ENCODE measurements at places on chromosomes 6 and 20. TPM values are rescaled to one million over a fixed set of nuclear protein-coding genes. Genes with fewer than 3 reads are reported as not detected.

DNA sequence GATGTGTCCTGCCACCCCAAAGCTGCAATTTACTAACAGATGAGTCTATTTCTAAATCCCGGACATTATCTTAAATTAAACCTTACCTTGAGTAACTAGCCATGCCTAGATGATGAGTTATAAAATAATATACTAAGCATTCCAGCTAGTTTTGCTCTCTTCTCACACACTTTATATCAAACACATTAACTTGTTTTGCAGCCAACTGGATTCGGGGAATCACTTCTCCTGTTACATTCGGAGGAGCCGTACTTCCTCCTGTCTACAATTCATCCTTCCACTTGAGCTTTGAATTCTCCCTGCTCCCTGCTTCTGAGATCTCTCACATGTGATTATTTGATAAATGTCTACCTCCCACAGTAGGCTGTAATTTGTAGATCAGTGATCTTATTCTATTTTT, 420.1 kb downstream of the GJA1 start:
- no peaks in the 10 kb centered on the region for H3K36me3 ChIP-seq
- no peak for DNase-seq
- no peak overlapping the region for H3K27ac ChIP-seq
- H3K4me1 ChIP-seq = no peaks in the 10 kb centered on the region

The ZBTB12 gene
- total RNA-seq = 1.0 TPM

- no peaks in the 10 kb centered on the region for H3K27me3 ChIP-seq
- peaks cover 18% of the 10 kb centered on the region for H3K36me3 ChIP-seq
- no peak overlapping the region for H3K4me3 ChIP-seq
- peaks cover 4% of the 10 kb centered on the region for H3K4me1 ChIP-seq
- no peak for DNase-seq
Measured at GRCh38 chr6:144469144-144469575, 184.0 kb downstream of the UTRN start.

The MOXD1 gene
- total RNA-seq = 24.4 TPM

DNA sequence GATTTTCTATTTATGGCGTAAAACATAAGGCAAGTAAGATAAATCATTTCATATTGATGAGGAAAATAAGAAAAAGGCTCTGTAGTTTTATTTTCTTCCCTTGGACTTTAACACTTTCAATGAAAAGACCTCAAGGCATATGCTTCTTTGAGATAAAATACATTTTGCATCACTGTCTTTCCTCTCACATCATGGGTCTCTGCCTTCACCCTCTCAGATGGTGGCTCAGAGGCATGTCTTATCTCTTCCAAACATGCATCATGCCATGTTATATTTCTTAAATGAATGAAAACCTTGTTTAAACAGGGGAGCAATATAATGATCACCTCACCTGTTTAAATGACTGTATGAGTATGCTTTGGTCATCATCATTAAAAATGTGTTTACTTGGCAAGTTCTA, 59.3 kb downstream of the PRL start:
- H3K27me3 ChIP-seq = no peaks in the 10 kb centered on the region
- no peak for DNase-seq
- H3K4me3 ChIP-seq = no peak overlapping the region
- H3K27ac ChIP-seq = no peak overlapping the region
- H3K36me3 ChIP-seq = no peaks in the 10 kb centered on the region

DNA sequence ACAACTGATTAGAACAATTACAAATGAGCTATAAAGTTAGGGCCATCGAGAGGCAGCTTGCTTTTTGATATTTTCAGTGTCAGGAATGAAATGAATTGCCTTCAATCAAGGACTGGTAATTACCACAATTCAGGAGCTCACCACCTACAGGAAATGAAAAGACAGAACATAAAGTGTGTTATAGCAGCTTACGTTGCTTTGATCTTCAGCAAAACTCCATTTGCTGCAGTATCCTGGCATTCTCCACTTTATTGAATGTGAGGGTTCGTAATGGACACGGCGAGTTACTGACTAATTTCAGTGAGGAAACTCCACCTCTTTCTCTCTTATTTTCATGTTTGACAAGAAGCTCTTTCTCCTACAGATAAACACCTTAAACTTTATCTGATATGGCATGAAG, 440.0 kb upstream of the HSF2 start:
- H3K27me3 ChIP-seq = no peaks in the 10 kb centered on the region
- H3K36me3 ChIP-seq = no peaks in the 10 kb centered on the region
- no peak overlapping the region for H3K4me3 ChIP-seq
- H3K4me1 ChIP-seq = no peaks in the 10 kb centered on the region
- no peak overlapping the region for H3K27ac ChIP-seq

DNA sequence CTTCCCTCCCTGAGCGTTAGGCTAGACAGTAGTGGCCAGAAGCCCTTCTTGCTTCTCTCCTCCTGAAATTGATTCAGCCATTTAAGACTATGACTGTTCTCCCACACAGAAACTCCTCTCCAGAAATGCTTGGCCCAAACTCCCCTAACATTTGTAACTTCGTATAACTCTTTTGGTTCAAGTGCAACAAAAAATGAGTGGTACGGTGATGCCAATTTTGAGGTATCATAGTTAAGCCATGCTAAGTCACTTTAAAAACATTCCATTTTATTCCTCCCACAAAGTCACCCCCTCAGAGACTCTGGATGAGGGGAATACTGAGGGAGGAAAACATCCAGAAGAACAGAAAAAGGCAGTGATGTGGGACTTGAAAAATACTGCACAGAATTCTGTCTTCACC, 21.1 kb upstream of the ROS1 start:
- H3K27ac ChIP-seq = no peak overlapping the region
- peaks cover 15% of the 10 kb centered on the region for H3K4me1 ChIP-seq
- no peaks in the 10 kb centered on the region for H3K36me3 ChIP-seq

- no peaks in the 10 kb centered on the region for H3K27me3 ChIP-seq
- no peaks in the 10 kb centered on the region for H3K36me3 ChIP-seq
- DNase-seq = no peak
- no peak overlapping the region for H3K27ac ChIP-seq
- H3K4me3 ChIP-seq = no peak overlapping the region
Measured at GRCh38 chr6:77837034-77837784, 184.4 kb downstream of the MEI4 start.

DNA sequence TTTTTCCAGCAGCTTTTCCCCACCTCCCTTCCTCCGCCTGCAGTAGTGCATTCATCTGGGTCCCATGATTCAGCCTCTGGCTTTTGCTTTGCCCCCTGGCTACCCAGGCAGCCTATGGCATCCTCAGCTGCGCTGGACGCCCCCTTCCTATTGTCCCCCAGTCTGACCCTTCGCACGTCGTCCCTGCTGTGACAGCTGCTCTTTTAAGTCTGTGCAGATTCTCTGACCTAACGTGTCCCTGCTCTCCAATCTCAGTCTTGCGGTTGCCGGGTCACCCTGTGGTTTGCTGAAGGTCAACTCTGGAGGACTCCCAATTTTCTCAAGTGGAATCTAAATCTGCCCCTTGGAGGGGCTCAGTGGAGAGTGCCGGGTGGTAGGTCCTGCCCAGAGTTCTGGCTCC, 294.3 kb downstream of the CDC5L start:
- no peaks in the 10 kb centered on the region for H3K4me1 ChIP-seq
- H3K27ac ChIP-seq = no peak overlapping the region
- no peaks in the 10 kb centered on the region for H3K27me3 ChIP-seq
- no peaks in the 10 kb centered on the region for H3K36me3 ChIP-seq

DNA sequence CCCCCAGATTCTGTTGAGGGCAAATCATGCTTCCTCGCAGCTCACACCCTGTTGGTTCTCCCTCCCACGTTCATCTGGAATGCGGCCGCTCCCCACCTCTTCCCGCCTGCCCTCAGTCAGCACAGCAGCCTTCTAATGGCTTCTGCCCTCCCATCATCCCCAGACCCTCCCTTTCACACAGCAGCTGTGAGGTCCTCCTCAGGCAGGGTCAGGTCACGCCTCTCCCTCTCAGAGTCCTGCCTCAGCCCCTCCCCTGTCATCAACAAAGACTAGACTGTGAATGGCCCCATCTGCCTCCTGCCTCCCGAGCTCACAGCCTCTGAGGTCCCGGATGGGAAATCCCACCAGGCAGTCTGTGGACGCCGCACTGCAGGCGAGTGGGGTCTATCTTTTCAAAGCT, 7.9 kb upstream of the BHLHE23 start:
- H3K27me3 ChIP-seq = peaks cover 3% of the 10 kb centered on the region
- no peak for DNase-seq
- no peak overlapping the region for H3K27ac ChIP-seq
- H3K36me3 ChIP-seq = no peaks in the 10 kb centered on the region
- H3K4me3 ChIP-seq = no peak overlapping the region

The CGA gene
- not detected for total RNA-seq

DNA sequence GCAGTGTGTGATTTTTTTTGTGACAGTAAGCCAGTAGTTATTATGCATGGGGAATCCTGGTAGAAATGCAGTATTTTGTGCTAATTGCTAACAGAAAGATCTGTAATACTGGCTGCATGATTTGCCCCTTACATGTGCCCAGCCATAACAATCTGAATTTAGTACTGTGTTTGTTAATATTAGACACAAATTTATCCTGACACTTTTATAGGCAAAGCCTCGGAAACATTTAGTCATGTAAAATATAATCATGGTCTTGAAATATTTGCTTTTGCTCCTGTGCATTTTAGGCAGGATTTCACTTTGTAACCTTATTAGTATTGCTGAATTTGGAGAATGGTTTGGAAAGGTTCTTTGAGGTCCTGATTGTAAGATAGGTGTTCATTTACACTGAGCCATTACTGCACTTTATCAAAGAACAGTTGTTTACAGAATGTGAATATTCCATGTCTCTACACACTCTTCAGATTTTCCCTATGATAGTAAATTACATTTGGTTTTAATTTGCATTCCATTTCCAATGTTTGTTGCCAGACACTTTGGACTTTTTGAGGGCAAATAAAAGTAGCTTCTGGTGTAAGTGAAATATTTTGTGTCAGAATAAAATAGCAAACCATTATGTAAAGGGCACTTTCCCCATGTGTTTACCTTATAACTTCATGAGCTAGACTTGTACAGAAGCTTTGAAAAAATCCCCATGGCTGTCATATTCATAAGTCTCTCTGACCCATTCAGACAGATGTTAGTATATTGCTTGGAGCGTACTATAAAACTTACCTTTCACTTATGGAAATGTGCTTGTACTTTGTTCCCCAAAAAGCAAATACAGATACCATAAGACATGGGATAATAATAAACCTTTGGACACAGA, 349.9 kb downstream of the ARHGAP18 start:
- H3K36me3 ChIP-seq = no peaks in the 10 kb centered on the region
- H3K27me3 ChIP-seq = no peaks in the 10 kb centered on the region

DNA sequence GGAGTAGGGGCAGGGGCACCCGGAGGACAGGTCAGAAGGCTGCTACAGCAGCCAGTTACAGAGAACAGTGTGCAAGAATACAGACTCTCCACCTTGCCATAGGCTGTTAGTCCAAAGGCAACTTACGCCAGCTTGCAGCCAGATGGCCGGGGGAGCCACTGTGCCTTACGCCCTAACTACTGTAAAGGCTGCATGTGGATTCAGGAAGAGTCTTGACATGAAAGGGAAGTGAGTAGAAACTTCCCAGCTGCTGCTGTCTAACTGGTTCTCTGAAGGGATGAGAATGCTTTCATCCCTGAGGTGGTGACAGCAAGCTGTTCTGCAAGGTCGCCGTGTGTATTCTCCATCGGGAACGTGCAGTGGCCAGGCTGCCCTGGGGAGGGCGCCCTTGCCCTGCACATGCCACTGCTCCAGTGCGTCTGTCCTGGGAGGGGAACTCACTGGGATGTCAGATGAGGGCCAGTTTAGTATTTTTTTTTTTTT, 46.1 kb downstream of the LYRM4 start:
- no peaks in the 10 kb centered on the region for H3K4me1 ChIP-seq
- no peaks in the 10 kb centered on the region for H3K27me3 ChIP-seq

DNA sequence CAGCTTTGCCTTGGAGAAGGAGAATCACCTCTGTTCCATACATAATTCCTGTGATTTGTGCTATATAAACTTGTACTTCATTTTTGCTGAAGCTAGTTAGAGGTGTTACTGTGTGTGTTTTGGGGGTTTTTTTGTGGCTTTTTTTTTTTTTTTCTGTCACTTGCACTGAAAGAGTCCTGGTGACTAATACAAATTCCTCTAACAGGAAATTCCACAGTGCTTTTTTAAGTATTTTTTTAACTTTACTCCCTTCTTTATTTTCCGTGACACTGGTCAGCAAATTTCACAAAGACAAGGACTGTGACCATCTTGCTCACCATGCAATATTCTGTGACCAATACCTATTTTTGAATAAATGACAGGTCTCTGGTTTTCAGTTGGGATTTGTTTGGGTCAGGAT, 110.5 kb downstream of the ISM1 start:
- H3K36me3 ChIP-seq = no peaks in the 10 kb centered on the region
- no peak overlapping the region for H3K27ac ChIP-seq
- H3K4me1 ChIP-seq = no peaks in the 10 kb centered on the region
- no peak for DNase-seq
- no peaks in the 10 kb centered on the region for H3K27me3 ChIP-seq

- no peaks in the 10 kb centered on the region for H3K27me3 ChIP-seq
- no peak overlapping the region for H3K4me3 ChIP-seq
Measured at GRCh38 chr6:102051720-102052119, 658.2 kb downstream of the GRIK2 start.

The MYLK4 gene
- total RNA-seq = 0.64 TPM

DNA sequence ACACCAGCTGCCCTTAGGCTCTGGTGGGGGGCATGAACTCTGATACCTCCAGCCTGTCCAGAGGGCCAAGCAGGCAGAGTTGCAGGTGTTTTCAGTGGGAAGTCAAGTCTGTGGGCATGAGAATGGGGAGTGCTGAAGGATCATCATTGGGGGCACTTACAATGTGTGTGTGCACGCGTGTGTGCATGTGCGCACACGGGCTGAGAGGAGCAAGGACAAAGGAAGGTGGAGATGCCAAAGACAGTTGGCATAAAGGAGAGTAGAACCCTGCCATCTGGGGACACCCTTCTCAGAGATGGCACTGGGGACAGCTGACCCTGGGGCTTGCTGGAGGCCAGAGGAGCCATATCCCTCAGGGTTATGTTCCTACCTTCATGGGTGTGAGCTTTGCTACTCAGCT, 408.4 kb upstream of the CHD6 start:
- H3K27me3 ChIP-seq = no peaks in the 10 kb centered on the region
- DNase-seq = no peak
- no peak overlapping the region for H3K4me3 ChIP-seq
- no peaks in the 10 kb centered on the region for H3K36me3 ChIP-seq

- peaks cover 7% of the 10 kb centered on the region for H3K4me1 ChIP-seq
- H3K27ac ChIP-seq = no peak overlapping the region
- no peak for DNase-seq
- no peaks in the 10 kb centered on the region for H3K27me3 ChIP-seq
Measured at GRCh38 chr20:50372770-50373088, 137.5 kb upstream of the PTPN1 start.
